ENCODE measurements at places on chromosomes 5 and 9.

GRCh38 chr9:35906923-35907699, 1.1 kb downstream of the HRCT1 start:
- DNase-seq: peak; percentile 60

DNA sequence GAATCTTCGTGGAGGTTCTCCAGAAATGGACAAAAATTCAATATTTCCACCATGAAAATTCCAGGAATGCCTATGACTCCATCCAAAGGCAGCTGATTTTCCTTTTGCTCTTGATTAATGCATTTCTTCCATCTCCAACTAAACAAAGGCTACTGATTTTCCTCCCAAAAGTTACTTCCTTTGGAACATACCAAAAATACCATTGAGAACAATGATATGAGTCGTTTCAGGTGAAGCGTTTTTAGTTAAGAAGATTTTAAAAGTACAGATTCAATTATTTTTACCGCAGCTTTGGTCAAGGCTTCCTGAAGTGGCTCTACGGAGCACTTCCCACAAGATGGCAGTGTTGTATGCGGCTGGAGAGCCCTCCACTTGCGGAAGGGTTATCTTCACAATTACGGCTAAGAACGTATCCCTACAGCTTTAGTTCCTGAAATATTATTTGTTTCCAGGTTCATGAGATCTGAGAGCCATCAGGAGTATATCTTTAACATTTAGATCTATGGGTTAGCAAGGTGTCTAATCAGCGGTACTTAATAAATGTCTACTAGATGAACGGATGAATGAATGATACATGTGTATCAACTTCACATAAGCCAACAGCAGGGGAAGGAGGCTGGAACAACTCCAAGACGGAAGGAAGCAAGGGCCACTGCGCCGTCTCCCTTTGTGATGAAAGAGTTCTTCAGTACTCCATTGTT, 35.9 kb upstream of the ARSB start:
- peak; percentile 63 for DNase-seq

DNA sequence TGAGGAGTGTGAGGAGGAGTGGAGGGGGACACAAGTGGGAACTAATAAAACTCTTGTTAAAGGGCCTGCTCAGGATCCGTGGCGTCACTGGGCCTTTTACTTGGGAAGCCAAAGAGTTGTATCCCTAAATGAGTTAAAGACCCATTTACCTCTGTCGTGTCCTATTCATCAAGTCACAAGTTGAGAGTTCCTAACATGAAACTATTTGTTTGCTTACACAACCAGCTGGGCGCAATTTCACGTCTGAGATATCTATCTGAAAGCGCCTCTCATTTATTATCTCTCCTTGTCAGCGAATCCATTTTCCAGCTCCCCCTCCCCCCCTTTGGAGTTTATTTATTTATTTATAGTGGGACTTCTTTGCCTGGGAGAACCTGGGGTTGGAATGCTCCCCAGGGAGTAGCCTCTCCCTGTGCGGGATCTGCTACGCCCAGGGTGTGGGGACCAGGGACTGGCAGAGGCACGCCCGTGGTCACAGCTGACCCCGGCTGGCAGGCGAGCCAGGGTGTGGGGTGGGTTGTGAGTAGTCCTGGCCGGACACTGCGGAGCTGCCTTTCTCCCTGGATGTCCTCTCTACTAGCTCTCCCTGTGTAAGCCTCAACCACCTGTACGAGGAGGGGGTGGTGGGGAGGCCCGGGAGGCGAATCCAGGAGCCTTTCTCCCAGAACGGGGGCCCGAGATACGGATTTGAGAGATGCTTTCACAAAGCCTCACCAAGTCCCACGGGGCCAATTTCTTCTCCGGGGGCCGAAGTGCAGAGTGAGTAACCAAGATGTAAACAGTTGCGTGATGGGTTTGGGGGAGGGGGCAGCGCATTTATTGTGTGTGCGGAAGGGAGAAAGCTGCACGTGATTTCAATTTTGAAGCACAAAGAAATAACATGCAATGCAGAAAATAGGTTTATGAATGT, 15.3 kb downstream of the NR2F1 start:
- DNase-seq: no peak

DNA sequence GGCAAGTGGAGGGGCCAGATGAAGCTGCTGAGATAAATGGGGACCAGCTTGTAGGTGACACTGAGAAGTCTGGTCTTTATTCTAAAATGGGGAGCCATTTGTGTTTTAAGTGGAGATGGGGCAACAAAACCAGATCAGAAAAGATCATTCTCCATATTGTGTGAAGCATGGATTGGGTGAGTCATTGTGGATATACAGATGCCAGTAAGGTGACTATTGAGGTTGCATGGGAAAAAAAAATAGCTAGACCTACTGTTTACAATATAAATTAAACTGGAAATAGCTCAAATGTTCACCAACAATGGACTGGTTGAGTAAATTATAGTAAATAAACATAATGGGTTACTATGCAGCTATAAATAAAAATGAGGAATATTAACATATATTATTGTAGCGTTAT, 5.4 kb upstream of the MAP1B start:
- no peak for DNase-seq

DNA sequence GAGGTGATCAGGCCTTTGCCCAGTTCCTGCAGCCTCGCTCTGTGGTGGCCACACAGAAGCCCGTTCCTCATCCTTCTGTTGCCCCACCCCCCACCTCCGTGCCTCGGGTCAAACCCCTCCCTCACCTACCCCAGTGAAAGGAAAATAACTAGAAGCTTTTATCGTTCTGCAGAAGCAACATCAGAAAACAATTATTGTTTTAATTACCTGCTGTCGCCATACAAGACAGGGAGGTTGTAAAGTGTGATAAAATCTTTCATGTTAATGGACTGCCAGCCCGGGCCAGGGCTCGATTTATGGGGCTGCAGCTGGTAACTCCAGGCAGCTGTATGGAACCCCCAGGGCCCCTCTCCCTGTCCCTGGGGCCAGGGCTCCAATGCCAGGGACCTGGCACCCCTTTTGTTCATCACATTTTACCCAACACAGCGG, 20.6 kb downstream of the UNC5A start:
- no peak for DNase-seq

DNA sequence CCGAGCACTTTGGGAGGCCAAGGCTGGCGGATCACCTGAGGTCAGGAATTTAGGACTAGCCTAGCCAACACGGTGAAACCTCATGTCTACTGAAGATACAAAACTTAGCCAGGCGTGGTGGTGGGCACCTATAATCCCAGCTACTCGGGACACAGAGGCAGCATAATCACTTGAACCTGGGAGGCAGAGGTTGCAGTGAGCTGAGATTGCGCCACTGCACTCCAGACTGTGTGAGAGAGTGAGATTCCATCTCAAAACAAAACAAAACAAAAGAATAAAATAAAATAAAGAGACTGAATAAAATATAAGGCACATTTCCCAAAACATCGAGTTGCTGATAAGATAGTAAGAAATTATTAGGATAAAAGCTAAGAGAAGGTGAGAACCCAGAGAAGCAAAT, 32.3 kb upstream of the GLDC start:
- no peak for DNase-seq

DNA sequence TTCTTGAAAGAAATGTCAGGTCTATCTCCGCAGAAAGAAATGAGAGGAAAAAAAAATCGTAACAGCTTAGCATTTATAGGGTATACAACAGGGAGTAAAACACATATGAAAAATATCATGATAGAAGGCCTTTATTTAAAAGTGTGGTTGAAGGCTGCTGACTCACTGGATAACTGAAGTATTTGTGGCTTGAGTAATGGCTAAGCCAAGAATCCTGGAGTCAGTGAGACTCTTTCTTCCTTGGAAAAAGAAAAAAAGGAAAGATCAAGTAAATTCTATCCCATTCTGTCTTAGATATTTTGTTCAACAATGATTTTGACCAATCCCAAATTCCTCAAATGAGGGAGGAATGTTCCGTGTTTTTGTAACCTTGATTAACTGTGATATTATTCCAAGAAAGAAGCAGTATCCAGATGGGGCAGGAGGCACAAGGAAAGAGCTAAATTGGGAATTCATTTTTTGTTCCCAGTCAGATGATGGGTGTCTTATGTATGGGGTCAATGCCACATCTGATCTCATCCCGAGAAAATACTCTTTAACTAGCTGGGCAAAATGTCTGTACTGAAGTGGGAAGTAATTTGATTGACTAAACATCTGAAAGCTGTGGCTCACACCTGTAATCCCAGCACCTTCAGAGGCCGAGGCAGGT, 64.3 kb upstream of the MYO10 start:
- DNase-seq: peak; percentile 96

DNA sequence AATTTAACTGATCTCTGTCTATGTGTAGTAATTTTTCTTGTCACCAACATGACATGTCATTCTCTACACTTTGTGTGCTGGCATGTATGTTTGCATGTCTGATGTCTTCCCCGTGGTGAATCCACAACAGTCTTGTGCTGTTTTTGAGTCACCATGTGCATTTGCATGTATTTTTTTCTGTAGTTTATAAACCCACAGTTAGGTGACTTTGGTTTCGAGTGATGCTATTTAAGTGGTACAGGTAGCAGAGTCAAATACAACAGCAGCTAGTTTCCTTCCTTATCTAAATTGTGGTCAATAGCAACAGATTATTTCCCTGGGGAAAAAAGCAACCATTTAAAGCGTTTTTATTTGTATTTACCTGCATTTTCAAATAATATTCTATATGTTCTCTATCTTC, 89.9 kb upstream of the FSD1L start:
- no peak for DNase-seq

GRCh38 chr5:136686192-136686872, 321.0 kb upstream of the TRPC7 start:
- no peak for DNase-seq

Measured in astrocyte of the cerebellum (primary cell).